Tibial nerve (tissue), 4 donors: ENCODE measurements at places on chromosomes 2 and 18. TPM values are rescaled to one million over a fixed set of nuclear protein-coding genes. Genes with fewer than 3 reads are reported as not detected.

GRCh38 chr18:61852496-61852895 is 40.3 kb downstream of the RNF152 start:
- DNase-seq = no peak

REG1B gene
- 9.0 TPM for total RNA-seq

- no peak for DNase-seq
Measured at GRCh38 chr18:47427072-47427471, 175.6 kb upstream of the SKOR2 start.

CYP26B1 gene
- total RNA-seq = 31.7 TPM

DNA sequence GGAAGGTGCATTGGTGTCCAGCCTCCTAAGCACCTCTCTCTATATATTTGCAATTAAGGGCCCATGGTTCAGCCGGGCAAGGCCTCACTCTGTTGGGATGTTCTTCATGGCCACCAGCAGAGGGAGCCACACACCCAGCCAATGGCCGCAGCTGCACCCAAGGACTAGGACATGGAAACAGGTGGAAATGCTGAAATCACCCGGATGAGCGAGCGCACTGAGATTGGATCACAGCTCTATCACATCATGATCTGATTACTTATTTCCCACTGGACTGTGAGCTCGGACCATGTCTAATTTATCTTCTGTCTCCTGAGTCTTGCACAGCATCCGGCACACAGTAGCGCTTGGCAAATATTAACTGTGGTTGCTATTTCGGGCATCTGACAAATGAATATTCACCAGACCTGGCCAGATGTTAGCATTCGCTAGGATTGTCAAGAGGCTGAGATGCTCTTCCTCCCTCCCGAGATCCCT is 31.2 kb downstream of the KIF3C start:
- DNase-seq = peak; percentile 23

DNA sequence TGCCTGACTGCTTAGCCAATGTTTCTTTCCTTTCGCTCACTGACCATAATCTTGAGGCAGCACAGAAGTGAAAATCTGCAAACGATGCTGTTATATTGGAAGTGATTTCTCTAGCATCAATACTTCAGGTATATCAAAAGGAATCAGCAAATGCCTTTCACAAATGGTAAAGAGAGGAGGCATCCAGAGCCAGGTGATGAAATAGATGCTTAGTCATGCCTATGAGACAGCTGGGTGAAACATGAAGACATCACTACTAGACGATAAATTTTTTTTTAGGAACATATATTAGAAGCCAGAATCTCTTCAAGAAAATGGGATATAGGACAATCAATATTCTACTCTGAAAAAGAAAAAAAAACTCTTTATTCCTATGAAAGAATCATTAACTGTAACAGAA is 249.2 kb upstream of the SLC39A10 start:
- DNase-seq = no peak

PSMD1 gene
- total RNA-seq = 47.9 TPM

DNA sequence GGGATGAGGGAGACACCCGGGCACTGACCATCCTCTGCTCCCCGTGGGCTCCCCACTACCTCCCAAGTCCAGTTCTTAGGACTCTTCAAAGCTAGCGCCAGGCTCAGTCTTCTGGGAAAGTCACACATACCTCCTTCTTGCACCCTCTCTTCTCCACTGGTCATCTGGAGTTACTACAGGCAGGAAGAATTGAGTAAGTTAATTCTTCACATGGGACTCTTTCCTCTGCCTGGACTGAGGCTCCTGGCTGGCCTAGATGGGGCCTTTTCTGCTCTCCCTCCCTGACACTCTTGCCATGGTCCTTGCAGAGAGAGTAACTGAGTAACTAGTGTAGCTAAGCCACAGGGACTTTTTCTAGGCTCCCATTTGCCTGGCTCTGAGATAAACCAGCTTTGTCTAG is 96.5 kb upstream of the CELF4 start:
- no peak for DNase-seq

ZNF512 gene
- 52.0 TPM for total RNA-seq

DNA sequence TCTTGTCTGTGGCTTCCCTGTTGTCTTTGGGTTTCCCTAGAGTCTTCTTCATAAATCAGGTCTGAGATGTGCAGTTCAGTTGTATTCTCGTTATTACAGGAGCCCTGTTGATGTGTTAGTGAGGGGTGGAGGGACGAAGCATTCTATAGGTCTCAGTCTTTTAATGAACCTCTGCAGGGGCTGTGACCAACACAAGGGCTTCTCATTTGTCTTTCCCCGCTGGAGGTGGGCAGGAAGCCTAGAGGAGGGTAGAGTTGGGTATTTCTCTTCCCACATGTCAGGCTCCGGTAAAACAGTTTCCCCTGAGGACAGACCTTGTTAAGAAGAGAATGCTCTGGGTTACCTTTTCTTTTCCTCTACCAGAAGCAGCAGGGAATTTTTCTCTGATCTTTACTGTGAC is 31.2 kb downstream of the PROC start:
- DNase-seq = no peak

DNA sequence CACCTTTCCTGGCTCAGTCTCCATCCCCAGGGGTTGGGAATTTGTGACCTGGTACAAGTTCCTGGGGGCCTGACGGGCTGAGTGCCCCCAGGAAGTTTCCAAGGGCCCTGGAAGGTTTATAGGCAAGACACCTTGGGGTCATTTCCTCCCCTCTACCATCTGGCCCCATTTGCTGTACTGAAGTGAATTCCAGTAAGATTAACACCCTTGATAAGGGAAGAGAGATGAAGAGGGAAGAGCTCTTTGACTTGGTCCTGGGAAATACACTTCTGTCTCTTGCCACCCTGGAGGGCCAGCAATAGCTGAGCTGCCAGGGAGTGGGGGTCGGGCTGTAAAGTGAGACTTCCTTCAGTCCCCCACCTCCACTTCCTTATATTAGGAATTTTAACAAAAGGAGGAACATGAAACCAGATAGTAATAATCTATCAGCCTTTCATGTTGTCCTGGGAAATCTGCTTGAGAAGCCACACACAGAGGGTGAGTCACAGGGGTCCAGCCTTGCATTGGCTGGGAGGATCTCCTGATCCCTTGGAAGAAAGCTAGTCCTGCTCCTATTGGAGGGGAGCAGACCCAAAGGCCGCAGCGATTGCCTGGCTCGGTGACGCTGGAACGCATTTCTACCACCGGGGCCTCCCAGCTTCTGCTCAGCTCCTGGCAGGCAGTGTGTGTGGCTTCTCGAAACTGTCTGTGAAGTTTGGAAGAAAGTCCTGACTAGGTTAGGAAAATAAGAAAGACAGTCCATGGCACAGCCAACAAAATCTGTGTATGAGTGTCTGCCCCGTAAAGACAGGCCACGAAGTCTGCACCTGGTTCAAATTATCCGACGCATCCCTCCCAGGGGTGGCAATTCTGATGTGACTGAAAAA is 87.3 kb downstream of the ACAA2 start:
- DNase-seq = peak; percentile 55

- DNase-seq = no peak
Measured at GRCh38 chr2:234454433-234454832, 42.4 kb downstream of the ARL4C start.

DNA sequence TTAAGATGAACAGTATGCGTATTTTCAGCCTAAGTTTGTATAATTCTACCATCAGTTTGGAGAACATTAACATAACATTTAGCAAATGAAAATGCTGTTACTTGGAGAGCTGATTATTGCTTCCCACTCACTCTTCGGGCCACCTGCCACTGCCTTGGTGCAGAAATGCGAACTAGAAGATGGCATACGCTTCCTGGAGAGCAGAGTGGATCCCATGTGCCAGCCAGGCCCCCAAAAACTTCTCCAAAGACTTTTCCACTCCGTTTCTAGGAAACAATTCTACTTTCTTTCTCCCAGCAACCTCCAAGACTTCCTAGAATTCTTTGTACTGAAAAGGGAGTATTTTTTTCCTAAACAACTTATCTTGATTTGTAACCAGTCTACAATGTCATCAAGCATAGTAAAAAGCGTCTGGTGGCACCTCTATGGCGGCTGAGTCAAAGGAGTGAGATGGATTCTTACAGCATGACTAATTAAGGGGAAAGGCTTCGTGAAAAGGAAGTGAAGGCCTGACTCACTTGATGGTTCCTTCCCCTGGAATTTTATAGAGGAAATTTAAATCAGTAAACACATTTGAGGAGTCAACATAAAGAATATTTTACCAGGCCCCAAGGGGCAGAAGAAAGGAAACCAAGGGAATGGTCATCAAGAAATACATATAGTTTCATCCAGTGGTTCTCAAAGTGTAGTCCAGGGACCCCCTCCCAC is 36.6 kb downstream of the FEZ2 start:
- DNase-seq = no peak

- DNase-seq = no peak
Measured at GRCh38 chr2:177284531-177284930, 20.0 kb upstream of the NFE2L2 start.

- no peak for DNase-seq
Measured at GRCh38 chr2:24351627-24351938, 8.8 kb downstream of the ITSN2 start.

VSNL1 gene
- total RNA-seq = 1.2 TPM

GRCh38 chr2:200600549-200601225 is 14.9 kb downstream of the AOX1 start:
- DNase-seq = no peak

SCYGR6 gene
- not detected for total RNA-seq

DNA sequence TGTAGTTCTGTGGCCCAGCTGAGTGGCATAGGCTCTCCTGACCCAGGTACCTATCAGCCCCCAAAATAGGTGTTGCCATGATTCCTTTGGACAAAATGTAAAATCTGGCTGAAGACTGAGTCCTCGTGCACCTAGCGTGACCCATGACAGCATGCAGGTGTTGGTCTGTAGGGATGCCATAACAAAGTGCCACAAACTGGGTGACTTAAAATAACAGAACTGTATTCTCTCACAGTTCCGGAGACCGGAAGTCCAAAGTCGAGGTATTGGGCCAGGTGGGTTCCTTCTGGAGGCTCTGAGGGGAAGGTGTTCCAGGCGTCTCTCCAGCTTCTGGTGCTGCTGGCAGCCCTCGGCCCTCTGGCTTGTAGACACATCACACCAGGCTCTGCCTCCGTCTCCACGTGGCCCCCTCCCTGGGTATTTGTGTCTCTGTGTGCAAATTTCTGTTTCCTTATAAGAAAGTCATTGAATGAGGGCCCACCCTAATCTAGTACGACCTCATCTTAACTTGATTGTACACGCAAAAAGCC is 34.5 kb downstream of the LRRFIP1 start:
- DNase-seq = no peak

FSHR gene
- not detected for total RNA-seq

- DNase-seq = no peak
Measured at GRCh38 chr2:170145191-170145590, 32.8 kb upstream of the MYO3B start.

- DNase-seq = no peak
Measured at GRCh38 chr2:79782576-79783452, 270.0 kb downstream of the CTNNA2 start.

DNA sequence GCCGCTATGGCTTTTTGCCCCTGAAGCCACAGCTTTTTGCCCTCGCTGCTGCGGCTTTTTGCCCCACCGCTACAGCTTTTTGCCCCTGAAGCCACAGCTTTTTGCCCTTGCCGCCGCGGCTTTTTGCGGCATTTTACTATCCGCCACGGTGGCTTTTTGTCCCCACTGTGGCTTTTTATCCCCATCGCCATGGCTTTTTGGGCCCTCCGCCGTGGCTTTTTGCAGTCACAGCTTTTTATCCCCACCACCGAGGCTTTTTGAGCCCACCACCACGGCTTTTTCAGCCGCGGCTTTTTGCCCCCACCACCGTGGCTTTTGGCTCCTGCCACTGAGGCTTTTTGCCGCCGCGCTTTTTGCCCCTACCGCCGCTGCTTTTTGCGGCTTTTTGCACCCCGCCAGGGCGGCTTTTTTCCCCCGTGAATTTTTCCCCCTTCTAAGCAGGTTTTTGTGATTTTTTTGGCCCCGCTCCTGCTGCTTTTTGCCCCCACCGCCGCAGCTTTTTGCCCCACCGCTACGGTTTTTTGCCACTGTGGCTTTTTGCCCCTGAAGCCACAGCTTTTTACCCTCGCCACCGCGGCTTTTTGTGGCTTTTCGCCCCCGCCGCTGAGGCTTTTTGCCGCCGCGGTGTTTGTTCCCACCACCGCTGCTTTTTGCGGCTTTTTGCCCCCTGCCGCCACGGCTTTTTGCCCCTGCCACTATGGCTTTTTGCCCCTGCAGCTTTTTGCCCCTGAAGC is 2797.2 kb upstream of the TEKT4 start:
- DNase-seq = no peak

- DNase-seq = no peak
Measured at GRCh38 chr2:109141727-109142283, 12.8 kb downstream of the SH3RF3 start.

DNA sequence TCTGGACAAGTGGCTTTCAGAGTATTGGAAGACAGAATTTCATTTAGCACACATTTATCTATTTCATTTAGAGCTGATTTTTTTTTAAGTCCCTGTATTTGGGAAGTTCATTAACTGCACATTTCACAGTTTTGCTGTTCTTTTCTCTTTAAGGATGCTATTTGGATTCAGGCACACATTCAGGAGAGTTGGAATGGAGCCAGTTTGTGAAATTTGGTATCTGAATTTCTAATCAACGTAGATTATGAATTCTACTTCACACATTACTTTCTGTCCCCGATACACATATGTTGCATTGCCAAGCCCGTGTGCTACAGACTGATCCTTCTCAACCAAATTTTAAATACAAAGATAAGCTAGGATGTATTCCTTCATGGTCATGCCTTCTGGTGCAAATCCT is 503.9 kb downstream of the IRS1 start:
- DNase-seq = no peak

CHRNG gene
- not detected for total RNA-seq

DNA sequence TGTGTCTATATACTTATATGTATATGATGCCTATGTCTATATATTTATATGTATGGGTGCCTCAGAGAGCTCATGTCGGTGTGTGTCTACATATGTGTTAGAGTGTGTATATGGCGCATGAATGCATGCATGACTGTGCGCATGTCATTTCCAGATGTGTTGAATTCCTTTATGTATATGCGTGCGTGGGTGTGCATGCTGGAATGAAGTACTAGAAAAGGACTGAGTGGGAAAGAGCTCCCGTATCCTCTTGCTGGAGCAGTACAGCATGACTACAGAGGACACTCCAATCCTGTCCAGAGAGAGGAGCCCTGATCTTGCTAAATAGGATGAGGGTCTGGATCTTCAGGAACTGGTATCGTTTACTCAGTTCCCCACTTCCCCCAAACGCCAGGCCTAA is 56.8 kb upstream of the LRPPRC start:
- DNase-seq = no peak

GRCh38 chr2:98917031-98917471 is 19.0 kb downstream of the CRACDL start:
- DNase-seq = no peak

GRCh38 chr2:118856330-118856977 is 9.0 kb upstream of the EN1 start:
- DNase-seq = no peak

DNA sequence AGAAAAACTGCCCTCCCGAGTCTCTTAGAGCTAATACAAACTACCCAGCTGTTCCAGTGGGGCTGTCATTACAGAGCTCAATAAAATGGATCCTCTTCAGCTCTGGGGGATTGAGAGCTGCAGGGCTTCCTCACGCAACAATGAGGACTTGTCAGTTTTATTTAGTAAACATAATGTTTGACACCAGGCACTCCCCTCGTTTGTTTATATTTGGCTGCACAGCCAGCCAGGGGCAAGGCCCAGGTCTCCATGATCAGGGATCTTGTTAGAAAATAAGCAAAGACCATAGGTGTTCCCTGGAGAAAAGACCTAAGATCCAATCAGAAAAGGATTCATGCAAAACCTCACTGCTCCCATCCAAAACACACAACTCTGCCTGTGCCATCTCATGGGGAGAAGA is 158.2 kb downstream of the C1D start:
- DNase-seq = no peak
